ENCODE measurements at places on chromosomes 7 and 10.

GRCh38 chr10:44394696-44395381, 9.9 kb upstream of the CXCL12 start:
- no peak for DNase-seq

- DNase-seq, result no peak
Observed at GRCh38 chr10:51651063-51651462, 48.3 kb downstream of the CSTF2T start.

DNA sequence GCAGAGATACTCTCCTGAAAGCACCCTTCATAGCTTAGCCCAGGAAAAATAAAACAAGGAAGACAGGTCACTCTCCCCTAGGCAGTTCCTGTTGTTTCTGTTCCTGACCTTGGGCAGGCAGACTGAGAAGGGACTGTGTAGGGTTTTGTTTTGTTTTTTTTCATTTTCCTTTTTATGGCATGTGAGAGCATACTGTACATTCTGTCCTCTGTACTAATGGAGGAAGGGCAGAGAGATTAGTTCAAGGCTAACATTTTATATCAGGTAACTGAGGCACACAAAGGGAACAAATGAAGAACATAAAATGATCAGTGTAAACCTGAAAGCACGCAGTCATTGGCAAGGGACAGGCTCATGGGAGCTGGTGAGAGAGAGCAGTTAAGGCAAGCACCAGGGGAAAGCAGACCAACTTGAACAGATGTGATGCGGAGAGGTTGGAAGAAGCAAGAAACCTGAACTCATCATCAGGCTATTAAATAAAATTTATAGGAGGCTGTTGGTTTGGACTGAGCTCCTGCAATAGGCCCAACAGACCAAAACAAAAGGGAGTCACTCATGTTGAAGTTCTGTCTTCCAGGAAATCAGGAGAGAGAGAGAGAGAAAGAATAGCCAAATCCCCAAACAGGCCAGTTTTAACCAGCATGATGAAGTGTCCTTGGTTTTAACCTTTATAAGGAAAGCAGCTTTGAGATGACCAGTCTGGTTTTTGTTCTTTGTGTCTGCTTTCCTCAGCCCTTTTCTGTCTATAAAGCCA, 34.1 kb upstream of the PDCD4 start:
- DNase-seq, result no peak

GRCh38 chr7:111356941-111357340, 205.4 kb downstream of the IMMP2L start:
- no peak for DNase-seq

GRCh38 chr7:41720046-41720445, 17.2 kb upstream of the INHBA start:
- DNase-seq, result no peak

All from GOT3 (cell line).